Neural progenitor cell (in vitro differentiated cells): ENCODE measurements at places on chromosomes 2 and 18. TPM values are rescaled to one million over a fixed set of nuclear protein-coding genes. Genes with fewer than 3 reads are reported as not detected.

Gene CD226
- total RNA-seq: 0.06 TPM in 1 of 2 replicates, not detected in the other

Gene LIMS1
- 19.4 and 30.8 TPM in 2 replicates for total RNA-seq

Gene C1GALT1C1L
- 0.12 TPM in 1 of 2 replicates, not detected in the other for total RNA-seq

Gene DAPL1
- total RNA-seq: not detected in 2 replicates

- no peaks in the 10 kb centered on the region for H3K27me3 ChIP-seq
- H3K4me3 ChIP-seq: no peak overlapping the region
- H3K27ac ChIP-seq: no peak overlapping the region
- no peaks in the 10 kb centered on the region for H3K4me1 ChIP-seq
- no peak for DNase-seq
- no peaks in the 10 kb centered on the region for H3K36me3 ChIP-seq
These were observed 106.4 kb upstream of the UGP2 start for GRCh38 chr2:63735263-63735662.

- no peaks in the 10 kb centered on the region for H3K27me3 ChIP-seq
- no peaks in the 10 kb centered on the region for H3K36me3 ChIP-seq
- H3K27ac ChIP-seq: no peak overlapping the region
- no peak overlapping the region for H3K4me3 ChIP-seq
These were observed 32.1 kb downstream of the ASAP2 start for GRCh38 chr2:9238591-9239326.

- H3K4me1 ChIP-seq: peaks cover 9% of the 10 kb centered on the region
- H3K36me3 ChIP-seq: no peaks in the 10 kb centered on the region
- no peak overlapping the region for H3K27ac ChIP-seq
- no peak for DNase-seq
- no peak overlapping the region for H3K4me3 ChIP-seq
These were observed 189.4 kb downstream of the TMEM182 start for GRCh38 chr2:102951249-102951648.

DNA sequence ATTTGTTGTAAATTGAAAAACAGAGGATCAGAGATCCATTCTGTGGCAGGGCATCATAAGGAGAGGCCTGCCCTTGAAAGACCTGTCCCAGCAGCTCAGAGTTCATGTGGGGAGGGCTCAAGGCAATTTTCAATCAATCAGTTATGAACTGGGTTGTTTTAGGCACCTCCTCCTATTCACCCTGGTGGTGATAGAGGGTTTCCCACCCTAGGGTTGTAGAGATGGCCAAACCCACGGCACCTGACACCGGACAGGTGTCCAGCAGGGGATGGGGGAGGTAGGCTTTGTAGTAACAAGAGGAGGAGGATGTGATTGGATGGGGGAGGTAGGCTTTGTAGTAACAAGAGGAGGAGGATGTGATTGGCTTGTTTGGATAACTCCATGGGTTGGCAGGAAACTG, 205.7 kb downstream of the SOCS6 start:
- no peaks in the 10 kb centered on the region for H3K27me3 ChIP-seq
- H3K36me3 ChIP-seq: no peaks in the 10 kb centered on the region
- no peak overlapping the region for H3K4me3 ChIP-seq
- no peaks in the 10 kb centered on the region for H3K4me1 ChIP-seq

- peaks cover 58% of the 10 kb centered on the region for H3K4me1 ChIP-seq
- H3K4me3 ChIP-seq: no peak overlapping the region
- no peak overlapping the region for H3K27ac ChIP-seq
- no peak for DNase-seq
These were observed 329.2 kb upstream of the FIGN start for GRCh38 chr2:164065038-164065437.

DNA sequence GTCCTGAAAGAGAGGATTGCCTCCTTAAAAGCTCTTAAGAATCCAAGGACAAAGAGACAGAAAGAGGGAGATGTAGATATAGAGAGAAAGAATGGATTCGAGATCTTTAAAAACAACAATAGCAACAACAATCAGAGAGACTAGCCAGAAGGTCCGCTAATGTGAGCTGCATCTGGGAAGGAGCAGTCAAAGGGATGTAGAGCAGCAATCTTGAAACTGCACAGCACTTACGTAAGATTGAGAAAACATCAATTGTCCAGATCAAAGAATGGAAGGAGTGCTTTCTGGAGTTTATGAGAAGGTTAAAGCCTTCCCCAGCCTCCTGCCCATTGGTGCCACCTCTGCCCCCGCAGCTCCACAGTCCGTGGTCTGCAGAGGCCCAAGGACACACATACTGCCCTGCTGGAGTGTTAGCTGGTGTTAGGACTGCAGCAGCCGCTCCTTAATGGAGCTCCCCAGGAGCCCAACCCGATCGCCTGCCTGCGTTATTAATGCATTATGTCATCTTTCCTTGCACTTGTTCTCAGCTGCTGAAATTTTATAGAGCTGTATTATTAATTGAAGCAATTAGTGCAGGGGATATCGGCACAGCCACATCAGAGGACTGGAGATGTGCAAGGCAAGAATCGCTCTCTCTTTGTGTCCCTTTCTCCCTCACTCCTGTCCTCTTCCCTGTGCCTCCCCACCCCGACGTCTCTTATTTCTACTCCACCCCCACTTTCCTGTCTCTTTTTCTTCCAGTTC, 94.2 kb upstream of the STPG4 start:
- H3K27ac ChIP-seq: no peak overlapping the region
- no peaks in the 10 kb centered on the region for H3K27me3 ChIP-seq
- H3K4me1 ChIP-seq: peaks cover 10% of the 10 kb centered on the region

DNA sequence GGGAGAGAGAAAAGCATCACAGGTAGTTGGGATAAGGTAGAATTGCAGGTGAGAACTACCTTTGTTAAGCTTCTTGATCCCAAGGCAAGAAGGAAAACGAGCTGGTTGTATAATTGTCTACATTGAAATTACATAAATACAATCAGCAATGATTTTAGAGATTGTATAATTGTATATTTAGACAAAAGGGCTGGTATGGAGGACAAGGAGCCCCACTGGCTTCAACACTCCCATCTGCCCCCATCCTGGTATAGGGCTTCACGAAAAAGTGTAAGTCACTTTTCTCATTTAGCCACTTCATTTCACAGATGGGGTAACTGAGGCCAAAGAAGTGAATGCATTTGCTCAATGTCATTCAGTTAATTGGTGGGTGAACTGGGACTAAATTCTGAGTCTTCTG, 103.3 kb downstream of the MYCN start:
- no peak overlapping the region for H3K27ac ChIP-seq
- H3K36me3 ChIP-seq: no peaks in the 10 kb centered on the region
- no peak for DNase-seq
- no peaks in the 10 kb centered on the region for H3K27me3 ChIP-seq

DNA sequence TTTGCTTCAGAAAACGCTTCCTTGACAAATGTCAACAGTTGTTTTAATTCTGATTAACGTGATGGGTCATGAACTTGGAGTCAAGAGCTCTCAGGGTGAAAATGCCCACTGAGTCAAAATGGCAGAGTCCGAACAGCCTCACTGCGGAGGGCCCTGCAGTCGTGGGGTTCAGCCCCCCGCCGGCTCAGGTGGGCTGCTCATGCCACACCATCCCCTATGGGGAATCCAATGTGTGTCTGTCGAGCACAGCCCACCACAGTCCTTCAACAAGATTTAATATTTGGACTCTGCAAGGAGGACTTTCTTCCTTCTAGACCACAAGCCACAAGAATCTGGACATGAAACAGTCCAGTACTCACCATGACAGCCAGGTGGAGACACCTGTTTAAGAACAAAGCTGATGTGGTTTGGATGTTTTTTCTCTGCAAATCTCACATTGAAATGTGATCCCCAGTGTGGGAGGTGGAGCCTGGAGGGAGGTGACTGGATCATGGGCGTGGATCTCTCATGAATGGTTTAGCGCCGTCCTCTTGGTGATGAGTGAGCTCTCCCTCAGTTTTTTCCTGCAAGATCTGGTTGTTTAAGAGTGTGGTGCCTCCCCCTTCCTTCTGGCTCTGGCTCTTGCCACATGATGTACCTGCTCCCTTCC, 201.0 kb downstream of the NDUFA10 start:
- no peaks in the 10 kb centered on the region for H3K36me3 ChIP-seq
- H3K27ac ChIP-seq: no peak overlapping the region
- DNase-seq: peak; percentile 70
- no peak overlapping the region for H3K4me3 ChIP-seq

DNA sequence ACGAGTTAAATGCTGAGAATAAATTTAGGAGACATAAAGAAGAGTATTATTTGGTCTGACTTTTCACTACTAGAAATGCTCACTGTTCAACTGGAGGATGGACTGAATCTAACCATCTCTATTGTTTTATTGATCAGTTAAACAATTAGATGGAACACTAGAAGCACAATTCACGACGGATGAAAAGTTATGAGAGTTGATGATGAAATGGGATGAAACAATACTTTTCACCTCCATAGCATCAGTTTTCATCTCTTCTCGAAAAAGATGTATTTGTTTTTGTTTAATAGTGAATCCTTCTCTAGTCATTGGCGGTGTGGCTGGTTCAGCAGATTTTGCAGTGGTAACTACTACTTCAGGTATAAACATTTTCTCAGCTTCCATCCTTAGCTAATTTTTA, 19.3 kb downstream of the TTN start:
- no peaks in the 10 kb centered on the region for H3K27me3 ChIP-seq
- H3K36me3 ChIP-seq: no peaks in the 10 kb centered on the region
- no peak for DNase-seq

DNA sequence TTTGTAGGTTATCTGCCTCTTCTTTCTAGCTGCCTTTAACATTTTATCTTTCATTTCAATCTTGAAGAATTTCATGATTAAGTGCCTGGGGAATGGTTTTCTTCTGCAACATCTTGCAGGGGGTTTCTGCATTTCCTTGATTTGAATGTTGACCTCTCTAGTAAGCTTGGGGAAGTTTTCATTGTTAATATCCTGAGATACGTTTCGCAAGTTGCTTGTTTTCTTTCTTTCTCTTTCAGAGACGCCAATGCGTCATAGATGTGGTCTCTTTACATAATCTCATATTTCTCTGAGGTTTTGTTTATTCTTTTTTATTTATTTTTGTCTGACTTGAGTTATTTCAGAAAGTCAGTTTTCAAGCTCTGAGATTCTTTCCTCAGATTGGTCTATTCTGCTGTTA, 225.7 kb downstream of the XIRP2 start:
- H3K27ac ChIP-seq: no peak overlapping the region
- no peaks in the 10 kb centered on the region for H3K36me3 ChIP-seq
- H3K27me3 ChIP-seq: no peaks in the 10 kb centered on the region
- DNase-seq: no peak
- peaks cover 4% of the 10 kb centered on the region for H3K4me1 ChIP-seq

- H3K36me3 ChIP-seq: no peaks in the 10 kb centered on the region
- no peaks in the 10 kb centered on the region for H3K27me3 ChIP-seq
- H3K4me3 ChIP-seq: no peak overlapping the region
- no peak for DNase-seq
- no peaks in the 10 kb centered on the region for H3K4me1 ChIP-seq
- no peak overlapping the region for H3K27ac ChIP-seq
These were observed 31.6 kb upstream of the SLC35F6 start for GRCh38 chr2:26732446-26732845.

- H3K36me3 ChIP-seq: no peaks in the 10 kb centered on the region
- H3K4me1 ChIP-seq: no peaks in the 10 kb centered on the region
- H3K27ac ChIP-seq: no peak overlapping the region
- no peak overlapping the region for H3K4me3 ChIP-seq
- peak; percentile 24 for DNase-seq
These were observed 27.3 kb upstream of the NTSR2 start for GRCh38 chr2:11697103-11697871.

DNA sequence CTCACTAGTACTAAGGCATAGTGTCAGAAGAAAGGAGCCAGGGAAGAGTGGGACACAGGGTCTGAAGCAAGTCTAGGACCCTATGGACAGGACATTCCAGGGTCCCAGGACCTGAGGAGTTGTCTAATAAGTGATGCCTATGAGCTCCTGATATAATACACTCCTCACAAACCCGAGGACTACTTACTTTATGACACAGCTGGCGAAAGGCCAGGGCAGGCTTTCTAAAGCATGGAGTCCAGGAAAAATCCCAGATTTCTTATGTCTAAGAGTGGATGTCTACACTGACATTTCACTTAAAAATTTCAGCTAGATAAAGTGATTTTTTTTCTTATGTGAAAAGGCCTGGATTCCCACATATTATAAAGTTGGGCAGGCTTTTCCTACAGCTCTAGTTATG, 502.2 kb upstream of the SETBP1 start:
- no peaks in the 10 kb centered on the region for H3K27me3 ChIP-seq
- no peak overlapping the region for H3K4me3 ChIP-seq
- H3K36me3 ChIP-seq: no peaks in the 10 kb centered on the region

DNA sequence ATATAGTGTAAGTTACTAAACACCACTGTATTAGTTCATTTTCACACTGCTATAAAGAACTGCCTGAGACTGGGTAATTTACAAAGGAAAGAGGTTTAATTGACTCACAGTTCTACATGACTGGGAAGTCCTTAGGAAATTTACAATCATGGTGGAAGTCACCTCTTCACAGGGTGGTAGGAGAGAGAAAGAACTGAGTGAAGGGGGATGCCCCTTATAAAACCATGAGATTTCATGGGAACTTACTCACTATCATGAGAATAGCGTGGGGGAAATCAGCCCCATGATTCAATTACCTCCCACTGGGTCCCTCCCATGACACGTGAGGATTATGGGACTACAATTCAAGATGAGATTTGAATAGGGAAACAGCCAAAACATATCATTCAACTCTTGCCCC, 618.0 kb downstream of the NYAP2 start:
- no peak for DNase-seq
- no peaks in the 10 kb centered on the region for H3K27me3 ChIP-seq
- H3K4me1 ChIP-seq: no peaks in the 10 kb centered on the region
- H3K27ac ChIP-seq: no peak overlapping the region

DNA sequence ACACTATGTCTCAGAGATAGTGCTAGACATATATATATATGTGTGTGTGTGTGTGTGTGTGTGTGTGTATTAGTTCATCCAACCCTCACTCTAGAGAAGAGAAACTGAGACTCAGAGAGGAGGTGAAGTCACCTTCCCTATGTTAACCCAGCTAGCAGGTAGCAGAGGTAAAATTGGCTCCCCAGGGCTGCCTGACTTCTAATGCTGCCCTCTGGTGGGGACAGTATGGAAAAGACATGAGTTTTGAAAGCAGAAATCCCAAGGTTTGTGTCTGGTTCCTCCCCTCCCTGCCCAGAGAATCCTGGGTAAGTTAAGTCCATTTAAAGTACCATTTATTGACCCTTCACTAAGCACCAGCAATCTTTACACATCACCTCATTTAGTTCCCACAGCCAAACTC, 137.7 kb downstream of the THNSL2 start:
- H3K27me3 ChIP-seq: no peaks in the 10 kb centered on the region
- no peak overlapping the region for H3K4me3 ChIP-seq
- no peak overlapping the region for H3K27ac ChIP-seq
- H3K36me3 ChIP-seq: no peaks in the 10 kb centered on the region

GRCh38 chr18:22552254-22552653, 134.5 kb upstream of the CTAGE1 start:
- no peaks in the 10 kb centered on the region for H3K36me3 ChIP-seq
- no peak overlapping the region for H3K27ac ChIP-seq
- DNase-seq: no peak
- no peak overlapping the region for H3K4me3 ChIP-seq
- H3K27me3 ChIP-seq: peaks cover 8% of the 10 kb centered on the region

- no peak overlapping the region for H3K4me3 ChIP-seq
- H3K27ac ChIP-seq: no peak overlapping the region
- peaks cover 5% of the 10 kb centered on the region for H3K4me1 ChIP-seq
- H3K27me3 ChIP-seq: no peaks in the 10 kb centered on the region
These were observed 61.1 kb upstream of the RAPH1 start for GRCh38 chr2:203596183-203596582.

GRCh38 chr18:74460825-74461224, 3.7 kb upstream of the DIPK1C start:
- H3K4me1 ChIP-seq: peaks cover 23% of the 10 kb centered on the region
- no peak overlapping the region for H3K27ac ChIP-seq
- H3K4me3 ChIP-seq: no peak overlapping the region
- peaks cover 40% of the 10 kb centered on the region for H3K27me3 ChIP-seq
- H3K36me3 ChIP-seq: no peaks in the 10 kb centered on the region
